ENCODE measurements at places on chromosomes 2 and 18.

DNA sequence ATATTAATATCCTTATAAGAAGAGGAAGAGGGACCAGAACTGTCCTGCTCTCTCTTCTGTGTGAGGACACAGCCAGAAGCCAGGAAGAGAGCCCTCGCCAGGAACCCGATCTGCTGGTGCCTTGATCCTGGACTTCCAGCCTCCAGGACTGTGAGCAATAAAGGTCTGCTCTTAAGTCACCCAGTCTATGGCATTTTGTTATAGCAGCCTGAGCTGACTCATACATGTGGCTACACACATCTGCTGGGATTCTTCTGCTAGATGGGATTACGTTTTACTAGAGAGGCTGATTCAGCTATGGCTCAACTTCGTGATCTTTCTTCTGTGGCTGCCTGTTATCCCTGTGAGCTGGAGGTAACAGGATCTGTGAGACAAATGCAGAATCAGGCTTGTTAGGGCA, 29.6 kb downstream of the ARL4C start:
- DNase-seq, result no peak

- peak; percentile 66 for DNase-seq
Measured at GRCh38 chr2:219541611-219542180, 1.9 kb downstream of the CHPF start.

DNA sequence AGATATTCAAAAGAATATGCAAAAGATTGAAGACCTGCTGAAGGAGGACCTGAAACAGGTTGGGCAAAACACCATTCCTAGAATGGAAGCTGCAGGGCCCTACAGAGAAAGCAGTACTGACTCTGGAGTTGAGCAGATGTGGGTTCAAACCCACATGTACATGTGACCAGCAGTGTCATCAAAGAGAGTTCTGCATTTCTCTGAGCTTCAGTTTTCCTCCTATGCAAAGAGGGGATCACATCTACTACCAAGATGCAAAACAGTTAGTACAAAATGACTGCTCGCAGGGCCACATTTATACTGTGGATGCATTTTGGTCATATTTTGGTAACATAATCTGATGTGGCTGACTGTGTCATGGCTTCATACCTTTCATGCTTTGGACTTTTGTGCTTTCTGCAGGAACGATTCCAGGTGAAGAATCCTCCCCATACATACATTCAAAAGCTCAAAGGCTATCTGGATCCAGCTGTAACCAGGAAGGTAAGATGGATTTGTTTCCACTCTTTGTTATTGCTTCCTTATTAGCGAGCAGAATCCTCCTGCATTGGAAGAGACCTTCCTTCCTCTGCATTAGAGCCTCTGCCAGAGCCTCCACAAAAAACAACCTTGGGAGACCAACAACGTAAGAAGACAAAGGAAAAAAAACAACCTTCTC, 174.8 kb downstream of the PRPF40A start:
- DNase-seq, result no peak

- DNase-seq, result peak; percentile 62
Measured at GRCh38 chr2:133633881-133634409, 65.7 kb upstream of the NCKAP5 start.

GRCh38 chr18:80175451-80176204, 66.6 kb downstream of the ADNP2 start:
- no peak for DNase-seq

DNA sequence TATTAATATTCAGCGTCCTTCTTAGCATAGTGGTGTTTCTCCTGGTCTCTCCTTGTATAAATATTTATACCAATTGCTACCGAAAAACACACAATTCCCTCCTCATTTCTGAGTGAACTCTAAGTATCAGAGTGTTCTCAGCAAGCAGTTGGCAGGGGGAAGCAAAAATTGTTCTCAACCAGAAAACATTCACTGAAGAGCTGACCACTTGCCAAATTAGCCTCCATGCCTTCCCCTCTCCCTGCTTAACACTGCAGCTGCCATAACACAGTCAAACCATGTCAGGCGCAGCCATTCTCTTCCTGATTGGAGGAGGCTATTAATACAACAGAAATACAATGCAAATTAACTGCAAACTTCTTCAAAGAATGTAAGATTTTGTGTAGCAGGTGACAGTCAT, 105.0 kb downstream of the COL6A3 start:
- DNase-seq, result no peak

DNA sequence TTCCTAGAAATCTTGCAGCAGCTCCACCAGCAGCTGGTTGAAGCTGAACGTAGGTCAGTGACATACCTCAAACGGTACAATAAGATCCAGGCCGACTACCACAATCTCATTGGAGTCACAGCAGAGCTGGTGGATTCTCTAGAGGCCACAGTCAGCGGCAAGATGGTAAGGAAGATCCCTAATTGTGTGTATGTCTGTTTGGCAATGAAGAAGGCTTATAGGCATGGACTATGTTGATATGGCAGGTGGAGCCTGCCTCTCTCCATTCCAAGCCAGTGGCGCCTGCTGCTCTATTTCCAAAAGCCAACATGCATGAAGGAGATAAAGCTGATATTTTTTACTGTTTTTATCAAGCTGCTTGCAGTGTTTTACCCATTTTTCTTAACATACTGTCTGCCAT, 36.8 kb downstream of the ARMC9 start:
- DNase-seq, result no peak

GRCh38 chr2:207110310-207110709, 55.4 kb downstream of the KLF7 start:
- no peak for DNase-seq

DNA sequence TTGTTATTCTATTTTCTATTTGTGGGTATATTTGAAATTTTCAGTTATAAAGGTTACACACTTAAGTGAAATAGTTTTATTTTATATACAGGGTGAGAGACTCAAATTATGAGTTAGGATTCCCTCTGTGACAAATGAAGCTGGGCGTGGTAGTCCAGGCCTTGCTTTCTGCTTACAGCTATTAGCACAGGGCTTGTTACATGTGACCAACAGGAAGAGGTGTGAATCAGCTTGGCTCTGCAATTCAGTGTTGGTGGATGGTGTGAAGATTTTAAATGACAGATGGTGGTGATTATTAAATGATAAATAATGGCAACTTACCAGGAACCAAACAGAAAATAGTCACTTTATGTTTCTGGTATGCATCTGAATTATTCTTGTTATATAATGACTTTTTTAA, 64.4 kb upstream of the NOSTRIN start:
- DNase-seq, result no peak

- DNase-seq, result peak; percentile 32
Measured at GRCh38 chr2:145692971-145693478, 1173.1 kb upstream of the ZEB2 start.

GRCh38 chr2:216829533-216829932, 30.3 kb downstream of the TNP1 start:
- no peak for DNase-seq

DNA sequence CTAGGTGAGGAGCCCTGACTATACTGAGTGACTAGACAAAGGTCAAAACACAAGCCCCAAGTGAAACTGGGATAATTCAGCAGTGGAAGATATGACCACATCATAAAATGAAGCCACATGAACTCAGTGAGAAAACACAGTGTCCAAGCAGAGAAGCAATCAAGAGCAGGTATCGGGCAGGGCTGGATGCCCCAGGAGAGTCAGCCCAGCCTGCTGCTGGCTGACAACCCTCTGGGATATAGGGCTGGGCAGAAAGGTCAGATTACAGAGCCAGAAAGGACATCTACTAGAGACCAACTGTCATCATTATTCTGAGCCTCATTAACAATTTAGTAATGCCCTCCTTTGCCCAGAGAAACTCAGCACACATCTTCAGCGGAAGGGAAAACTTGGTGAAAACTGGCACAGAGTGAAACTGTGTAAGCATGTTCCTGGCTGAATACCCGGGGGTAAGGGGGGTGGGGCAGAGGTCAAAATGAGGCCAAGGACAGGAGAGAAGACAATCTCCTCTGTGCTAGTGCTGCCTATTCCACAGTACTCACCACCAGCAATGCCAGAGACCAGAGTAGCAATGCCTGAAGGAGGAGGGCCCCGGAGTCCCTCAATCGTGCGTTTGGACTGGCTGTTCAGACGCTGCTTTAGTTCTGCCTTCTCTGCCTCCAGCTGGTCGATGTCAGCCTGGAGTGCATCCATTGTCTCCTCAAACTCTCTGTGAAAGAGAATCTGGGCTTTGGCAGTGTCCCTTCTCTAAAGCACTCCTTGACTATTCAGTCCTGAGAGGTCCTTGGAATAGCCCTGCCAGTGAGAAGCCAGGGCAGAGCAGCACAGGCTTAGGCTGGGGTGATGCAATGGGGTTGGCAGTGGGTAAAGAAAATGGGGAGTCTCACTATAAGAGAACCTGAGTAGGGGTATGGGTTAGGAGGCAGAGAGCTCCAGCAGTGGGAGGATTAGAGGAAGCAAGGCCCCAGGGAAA, 15.3 kb downstream of the DCTN1 start:
- DNase-seq, result no peak

Measured in kidney glomerular epithelial cell (primary cell).